ENCODE measurements at places on chromosomes 5 and 9.

- DNase-seq: peak; percentile 22
These were observed 57.0 kb downstream of the SECISBP2 start for GRCh38 chr9:89375191-89375760.

- peak; percentile 99 for DNase-seq
These were observed 6.7 kb downstream of the EPB41L4A start for GRCh38 chr5:112412346-112412745.

GRCh38 chr9:136132512-136133050, 13.9 kb upstream of the TMEM250 start:
- DNase-seq: no peak

- no peak for DNase-seq
These were observed 363.7 kb downstream of the CSNK1G3 start for GRCh38 chr5:123875561-123876275.

DNA sequence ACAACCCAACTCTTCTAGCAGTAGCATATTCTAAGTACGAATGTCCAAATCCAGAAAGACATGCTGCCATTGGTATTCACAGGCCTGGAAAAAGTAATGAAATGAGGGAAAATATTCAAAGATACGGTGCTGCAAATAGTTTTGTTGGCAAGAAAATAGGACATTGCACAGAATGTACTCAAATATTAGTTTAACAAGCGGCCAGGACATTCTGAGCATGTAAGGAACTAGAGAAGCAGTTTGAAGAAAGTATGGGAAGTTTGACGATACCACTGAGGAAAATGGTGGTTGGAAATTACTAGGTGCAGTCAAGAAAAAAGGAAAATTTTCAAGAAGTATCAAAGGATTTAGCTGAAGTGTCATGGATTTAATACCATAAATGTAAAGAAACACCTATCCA, 468.0 kb upstream of the GRIN3A start:
- no peak for DNase-seq

- DNase-seq: no peak
These were observed 115.3 kb downstream of the TLE4 start for GRCh38 chr9:79687131-79687447.

- DNase-seq: peak; percentile 72
These were observed 1.7 kb upstream of the PTGER4 start for GRCh38 chr5:40678026-40678425.

DNA sequence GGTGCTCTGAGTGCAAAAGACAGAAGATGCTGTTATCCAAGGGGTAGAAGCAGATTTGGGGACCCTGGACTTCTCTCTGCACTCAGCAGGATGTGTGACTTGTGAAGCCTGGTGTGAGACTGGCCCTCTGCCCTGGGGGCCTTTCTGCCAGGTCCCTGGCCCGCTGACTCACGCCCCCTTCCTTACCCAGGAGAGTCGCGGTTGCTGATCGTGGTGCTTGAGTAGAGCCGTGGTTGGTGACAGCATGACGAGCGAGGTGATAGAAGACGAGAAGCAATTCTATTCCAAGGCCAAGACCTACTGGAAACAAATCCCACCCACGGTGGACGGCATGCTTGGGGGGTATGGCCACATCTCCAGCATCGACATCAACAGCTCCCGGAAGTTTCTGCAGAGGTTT, 6.5 kb downstream of the NTMT1 start:
- DNase-seq: no peak

DNA sequence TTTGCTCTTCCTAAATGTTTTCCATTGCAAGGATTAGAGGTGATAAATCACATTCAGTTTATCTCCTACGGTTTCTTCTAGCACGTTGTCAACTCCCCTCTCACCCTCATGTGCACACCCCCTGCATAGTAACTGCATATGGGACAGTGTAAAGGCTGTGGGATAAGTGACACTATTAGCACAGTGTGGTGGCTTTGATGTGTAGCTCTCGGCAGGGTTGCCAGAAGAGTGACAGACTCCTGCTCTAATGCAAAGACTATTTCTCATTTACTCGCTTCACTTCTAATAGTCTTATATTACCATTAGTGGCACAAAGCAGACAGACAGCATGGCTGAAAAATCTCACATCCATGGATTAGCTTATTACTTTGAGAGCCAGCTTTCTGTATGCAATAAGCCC, 454.6 kb downstream of the CETN3 start:
- DNase-seq: no peak

DNA sequence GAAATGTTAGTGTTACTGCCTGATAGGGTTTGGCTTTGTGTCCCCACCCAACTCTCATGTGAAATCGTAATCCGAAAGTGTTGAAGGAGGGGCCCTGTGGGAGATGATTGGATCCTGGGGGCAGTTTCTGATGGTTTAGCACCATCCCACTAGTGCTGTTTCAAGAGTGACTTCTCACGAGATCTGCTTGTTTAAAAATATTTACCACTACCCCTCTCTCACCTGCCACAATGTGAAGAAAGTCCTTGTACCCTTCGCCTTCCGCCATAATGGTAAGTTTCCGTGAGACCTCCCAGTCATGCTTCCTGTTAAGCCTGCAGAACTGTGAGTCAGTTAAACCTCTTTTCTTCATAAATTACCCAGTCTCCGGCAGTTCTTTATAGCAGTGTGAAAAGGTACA, 2.6 kb upstream of the RFX3 start:
- no peak for DNase-seq

DNA sequence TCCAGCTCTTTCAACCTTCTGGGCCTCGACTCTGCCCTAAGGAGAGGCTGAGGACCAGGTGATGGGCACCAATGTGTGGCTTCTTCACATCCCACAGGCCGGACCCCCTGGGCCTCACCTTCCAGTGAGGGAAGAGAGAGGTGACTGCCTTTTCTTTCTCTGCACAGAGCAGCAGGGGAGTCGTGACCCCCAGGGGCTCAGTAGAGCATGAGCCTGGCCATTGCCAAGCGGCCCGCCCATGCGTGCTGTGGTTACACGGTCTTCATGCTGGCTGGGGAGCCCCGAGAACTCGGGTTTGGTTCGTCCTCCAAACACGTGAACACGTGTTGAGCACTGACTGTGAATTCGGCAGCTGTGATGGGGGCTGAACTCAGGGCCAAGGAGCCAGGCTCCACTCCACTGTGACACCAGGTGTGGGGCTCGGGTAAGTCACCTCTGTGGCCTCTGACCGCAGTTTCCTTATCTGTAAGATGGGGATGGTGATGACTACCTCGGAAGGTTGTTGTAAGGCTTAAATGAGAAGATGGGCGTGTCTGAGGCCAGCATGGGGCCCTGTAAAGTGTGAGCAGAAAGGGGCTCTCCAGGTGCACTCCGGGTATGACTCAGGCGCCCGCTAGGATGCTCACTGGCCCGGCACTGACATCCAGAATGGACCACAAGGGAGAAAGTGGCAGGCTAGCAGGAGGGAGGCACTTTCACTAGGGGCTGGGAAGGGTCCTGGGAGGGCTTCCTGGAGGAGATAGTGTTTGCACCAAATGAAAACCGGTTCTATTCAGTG, 13.4 kb upstream of the GRHPR start:
- no peak for DNase-seq

DNA sequence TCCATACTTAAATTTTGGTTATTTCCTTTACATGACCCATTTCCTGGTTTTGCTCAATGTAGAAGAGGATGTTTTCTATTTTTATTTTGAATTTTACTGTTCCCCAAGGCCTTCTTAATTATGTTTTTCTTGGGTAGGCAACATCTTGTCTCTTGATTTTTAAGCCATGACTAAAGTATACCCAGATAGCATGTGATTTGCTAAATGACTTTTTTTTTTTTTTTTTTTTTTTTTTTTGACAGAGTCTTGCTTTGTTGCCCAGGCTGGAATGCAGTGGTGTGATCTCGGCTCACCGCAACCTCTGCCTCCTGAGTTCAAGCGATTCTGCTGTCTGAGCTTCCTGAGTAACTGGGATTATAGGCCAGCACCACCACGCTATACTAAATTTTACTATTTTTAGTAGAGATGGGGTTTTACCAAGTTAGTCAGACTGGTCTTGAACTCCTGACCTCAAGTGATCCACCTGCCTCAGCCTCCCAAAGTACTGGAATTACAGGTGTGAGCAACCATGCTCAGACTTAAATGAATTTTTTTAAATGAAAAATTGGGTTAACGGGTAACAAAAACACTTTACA, 198.6 kb upstream of the DAB2 start:
- DNase-seq: no peak

DNA sequence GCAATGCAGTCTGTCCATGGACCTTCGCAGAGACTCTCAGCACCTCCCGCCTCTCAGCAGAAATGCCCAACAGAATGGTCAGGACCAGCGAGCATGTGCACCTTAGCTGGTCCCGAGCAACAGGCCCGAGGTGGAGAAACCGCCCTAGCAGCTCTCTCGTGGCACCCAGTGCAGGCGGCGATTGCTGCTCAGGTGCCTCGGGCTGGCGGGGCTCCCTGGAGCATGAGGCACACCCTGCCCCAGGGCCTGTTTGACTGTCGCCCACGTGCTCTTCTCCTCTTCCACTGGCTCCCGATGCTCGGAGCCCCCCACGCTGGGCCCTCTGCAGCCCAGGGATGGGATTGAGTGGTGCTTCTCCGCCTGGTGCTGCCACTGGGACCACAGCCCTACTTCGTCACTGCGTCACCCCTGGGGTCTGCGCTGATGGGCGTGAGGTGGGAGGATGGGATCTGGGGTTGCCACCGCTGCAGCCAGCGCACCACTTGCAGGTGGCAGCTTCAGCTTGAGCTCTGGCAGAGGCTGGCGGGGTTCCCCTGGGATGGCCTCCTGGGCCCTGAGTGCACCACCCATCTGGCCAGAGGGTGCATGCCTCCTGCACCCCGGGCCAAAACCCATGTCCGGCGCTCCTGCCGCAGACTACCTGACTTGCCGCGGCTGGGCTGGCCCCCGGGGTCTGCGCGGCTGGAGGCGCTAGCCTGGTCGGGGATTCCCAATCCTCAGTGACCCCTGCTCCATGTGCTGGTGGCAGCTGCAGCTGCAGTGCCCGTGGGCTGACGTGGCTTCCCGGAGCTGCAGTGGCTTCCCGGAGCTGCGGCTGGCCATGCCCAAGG, 244.2 kb downstream of the FOXD4L6 start:
- no peak for DNase-seq

DNA sequence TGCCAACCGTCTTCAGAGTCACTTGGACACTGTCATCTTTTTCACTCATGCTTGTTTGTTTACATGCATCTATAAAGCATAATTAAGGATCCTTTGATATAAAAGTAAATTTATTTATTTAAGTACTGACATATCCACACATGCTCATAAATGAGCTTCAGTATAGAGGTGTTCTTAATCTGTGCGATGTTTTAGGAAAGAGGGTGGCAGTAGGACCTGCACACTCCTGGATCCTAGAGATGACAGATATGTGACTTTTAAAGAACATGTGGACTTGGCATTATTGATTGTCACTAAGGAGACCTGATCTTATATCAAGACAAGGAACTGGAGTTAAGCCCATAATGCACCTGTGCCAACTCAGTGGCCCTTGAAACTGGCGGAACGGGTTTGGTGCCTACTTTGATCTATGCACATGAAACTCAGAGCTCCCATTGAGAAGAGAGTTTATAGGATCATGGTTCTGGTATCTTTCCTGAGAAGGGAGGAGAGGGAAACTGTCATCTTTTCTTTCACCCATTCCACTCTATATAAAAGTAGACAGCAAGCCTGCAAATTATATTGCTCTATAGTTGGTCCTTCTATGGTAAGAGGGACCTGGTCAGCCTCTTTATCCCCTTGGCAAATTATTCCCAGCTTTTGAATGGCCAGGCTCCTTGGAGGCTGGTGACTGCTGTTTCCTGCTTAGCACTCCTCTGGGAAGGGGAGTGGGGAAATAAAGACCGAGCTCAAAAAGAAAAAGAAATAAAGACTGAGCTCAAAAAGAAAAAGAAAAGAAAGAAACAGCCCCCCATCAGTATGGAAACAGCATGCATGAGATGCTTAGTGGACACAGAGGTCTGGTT, 57.8 kb upstream of the LIFR start:
- DNase-seq: peak; percentile 42

GRCh38 chr9:78130853-78131252, 99.2 kb upstream of the GNAQ start:
- DNase-seq: no peak

DNA sequence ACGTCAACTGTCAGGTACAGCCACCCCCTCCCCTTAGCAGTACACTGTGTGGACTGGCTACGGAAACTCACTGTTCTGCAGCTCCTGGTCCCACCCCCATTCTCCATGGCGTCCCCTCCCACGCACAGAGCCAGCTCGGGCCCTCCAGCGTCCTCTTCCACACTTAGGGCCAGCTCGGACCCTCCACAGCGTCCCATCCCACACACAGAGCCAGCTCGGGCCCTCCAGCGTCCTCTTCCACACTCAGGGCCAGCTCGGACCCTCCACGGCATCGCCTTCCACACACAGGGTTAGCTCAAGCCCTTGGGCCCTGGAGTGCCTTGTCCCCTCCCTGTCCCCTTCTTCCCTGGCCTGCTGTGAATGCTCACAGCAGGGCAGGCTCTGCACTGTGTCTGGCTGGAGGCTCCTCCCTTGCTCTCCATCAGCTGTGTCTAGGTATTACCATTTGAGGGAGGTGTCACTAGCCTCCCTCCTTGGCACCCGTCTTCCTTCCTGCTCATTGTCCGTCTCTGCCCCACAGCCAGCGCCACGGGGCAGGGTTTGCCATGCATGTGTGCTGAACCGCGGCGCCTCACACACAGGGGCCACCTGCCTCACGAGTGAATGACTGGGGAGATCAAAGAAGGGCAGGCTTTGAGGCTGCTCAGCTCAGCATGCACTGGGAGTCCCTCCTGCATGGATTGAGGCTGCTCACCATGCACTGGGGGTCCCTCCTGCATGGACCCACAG, 78.5 kb upstream of the CACNA1B start:
- DNase-seq: no peak

DNA sequence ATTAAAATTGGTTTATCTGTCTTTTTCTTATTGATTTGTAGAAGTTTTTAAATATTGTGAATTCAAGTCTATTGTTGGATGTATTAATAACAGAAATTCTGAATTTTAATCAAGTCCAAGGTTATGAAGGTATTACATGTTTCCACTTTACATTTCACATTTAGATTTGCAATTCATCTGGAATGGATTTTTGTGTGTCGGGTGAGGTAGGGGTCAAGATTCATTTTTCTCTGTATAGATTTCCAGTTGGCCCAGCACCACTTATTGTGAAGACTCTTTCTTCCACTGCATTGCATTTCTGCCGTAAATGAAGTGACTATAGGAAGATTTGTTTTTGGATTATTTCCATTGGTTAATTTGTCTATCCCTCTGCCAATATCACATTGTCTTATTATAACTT, 35.5 kb upstream of the DMRT2 start:
- DNase-seq: no peak

DNA sequence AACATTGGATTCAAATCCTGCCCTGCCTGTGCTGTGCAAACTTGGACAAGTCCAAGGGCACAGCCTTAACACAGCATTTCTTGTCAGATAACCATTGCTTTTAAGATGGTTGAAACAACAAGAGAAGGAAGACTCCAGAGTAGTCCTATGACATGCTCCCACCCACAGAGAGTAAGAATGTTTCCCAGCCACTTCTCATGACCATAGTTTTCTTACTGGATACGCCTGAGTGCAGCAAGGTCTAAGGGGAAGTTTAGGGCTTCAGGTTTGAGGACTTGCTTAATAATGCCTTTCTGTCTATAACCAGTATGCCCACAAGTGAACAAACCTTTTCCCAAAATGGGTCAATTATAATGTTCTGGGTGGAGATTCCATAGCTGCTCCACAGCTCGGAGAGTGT, 126.4 kb downstream of the SLF1 start:
- DNase-seq: no peak

All from bronchial epithelial cell (primary cell).